Occipital lobe (tissue), 3 donors: ENCODE measurements at places on chromosomes 5 and 9.

DNA sequence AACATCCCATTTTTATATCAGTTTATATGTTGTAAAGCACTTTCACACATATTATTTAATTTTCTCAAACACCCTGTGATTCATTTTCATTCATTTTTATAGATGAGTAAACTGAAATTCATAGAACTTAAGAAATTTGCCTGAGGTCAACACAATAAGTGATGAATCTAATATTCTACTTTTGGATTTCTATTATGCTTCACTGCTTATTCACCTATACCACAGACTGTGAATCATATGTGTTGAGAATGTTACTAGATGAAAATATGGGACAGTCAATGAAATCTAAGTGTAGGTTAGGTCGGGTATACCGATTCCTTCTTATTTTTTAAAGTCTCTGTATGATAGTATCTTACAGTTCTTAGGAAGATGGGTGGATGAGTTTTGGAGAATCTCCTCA, 24.8 kb downstream of the CDC37L1 start:
- DNase-seq, result no peak

DNA sequence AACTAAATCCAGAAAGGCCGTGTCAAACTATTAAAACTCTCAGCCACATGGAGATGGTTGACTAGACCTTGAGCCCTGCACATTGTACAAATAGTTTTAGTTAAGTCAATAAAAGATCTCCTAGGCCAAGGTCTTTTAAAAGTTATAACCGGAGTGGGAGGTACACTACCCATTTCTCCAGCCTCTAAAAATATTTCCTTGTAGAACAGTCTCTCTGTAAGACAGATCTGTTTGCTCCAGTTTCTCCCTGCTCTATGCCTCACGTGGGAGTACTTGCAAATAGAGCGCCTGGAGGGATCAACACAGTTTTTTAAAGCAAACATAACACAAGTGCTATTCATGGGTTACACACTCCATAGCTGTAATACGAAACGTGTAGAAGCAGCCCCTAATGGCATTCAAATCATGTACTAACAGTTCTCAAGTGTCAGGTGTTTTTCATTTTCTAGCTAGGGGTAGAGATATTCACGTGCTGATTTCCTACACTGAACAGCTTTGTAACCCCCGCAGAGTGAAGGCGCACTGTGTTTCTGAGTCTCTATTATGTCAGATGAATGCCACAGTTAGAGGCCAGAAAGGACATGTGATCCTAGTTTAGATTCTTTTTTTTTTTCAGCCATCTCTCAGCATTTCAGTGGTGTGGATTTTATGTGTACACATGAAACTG, 703.4 kb upstream of the GRAMD2B start:
- no peak for DNase-seq

- no peak for DNase-seq
These were observed 365.5 kb upstream of the CDH18 start for GRCh38 chr5:20353499-20353898.

DNA sequence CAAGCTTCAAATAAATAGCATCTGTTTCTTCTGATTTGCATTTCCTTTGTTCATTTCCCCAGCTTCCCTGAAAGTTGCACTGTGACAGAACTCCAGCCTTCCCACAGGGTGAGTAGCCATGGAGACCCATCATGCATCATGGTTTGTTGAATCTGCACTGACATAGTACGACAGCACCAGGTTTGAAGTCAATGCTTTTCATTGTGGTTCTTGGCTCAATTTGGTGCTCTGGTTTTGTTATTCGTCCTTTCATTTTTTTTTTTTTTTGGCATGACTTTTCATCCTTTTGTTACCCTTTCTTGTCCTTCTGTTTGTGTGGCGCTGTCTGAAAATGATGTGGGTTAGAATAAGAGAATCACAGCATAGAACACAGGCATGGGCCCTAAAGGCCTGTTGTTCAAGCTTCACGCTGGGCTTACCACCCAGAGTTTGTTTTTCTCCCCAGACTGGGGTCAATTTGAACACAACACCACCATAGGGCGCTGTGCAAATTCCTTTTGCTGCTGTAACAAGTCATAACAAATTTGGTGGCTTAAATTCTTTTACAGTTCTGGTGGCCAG, 206.2 kb upstream of the CDH10 start:
- DNase-seq, result no peak

DNA sequence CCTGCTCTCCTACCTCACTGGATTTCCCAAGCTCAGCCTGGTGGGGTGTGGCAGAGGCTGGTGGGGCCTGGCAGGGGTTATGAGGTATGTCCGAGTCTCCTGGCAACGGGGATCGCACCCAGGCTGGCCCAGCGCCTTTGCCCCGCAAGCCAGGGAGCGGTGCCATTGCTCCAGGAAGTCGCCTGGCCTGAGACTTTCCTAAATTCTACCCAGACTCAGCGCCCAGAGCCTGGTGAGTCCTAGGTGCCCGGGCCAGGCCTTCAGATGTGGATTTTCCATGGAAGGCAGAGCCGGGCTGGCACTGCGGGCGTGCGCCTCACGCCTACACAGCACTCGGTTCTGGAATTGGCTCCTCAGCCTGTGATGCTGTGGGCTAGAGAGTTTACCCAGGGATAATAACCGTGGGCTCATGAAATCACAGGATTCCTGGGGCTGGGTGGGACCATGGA, 155.4 kb upstream of the COL5A1 start:
- no peak for DNase-seq

DNA sequence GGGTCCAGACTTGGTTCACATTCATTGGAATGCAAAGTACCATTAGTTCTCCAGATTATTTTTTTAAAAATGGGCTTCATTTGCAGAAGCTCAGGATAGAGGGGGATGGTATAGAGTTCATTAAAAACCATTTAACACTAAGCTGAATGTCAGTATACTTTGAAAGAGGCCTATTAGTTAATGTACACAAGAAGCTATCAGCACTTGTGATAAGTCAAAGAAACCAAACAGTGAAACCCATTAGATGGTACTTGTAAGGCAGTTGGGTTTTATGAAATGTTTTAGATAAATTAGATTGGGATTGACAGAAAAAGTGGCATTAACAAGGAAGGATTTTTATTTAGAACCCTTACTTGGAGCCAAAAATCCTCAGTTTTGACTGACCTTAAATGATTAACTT, 229.2 kb upstream of the MPDZ start:
- DNase-seq, result no peak

- DNase-seq, result no peak
These were observed 140.8 kb downstream of the RXRA start for GRCh38 chr9:134466869-134467616.

DNA sequence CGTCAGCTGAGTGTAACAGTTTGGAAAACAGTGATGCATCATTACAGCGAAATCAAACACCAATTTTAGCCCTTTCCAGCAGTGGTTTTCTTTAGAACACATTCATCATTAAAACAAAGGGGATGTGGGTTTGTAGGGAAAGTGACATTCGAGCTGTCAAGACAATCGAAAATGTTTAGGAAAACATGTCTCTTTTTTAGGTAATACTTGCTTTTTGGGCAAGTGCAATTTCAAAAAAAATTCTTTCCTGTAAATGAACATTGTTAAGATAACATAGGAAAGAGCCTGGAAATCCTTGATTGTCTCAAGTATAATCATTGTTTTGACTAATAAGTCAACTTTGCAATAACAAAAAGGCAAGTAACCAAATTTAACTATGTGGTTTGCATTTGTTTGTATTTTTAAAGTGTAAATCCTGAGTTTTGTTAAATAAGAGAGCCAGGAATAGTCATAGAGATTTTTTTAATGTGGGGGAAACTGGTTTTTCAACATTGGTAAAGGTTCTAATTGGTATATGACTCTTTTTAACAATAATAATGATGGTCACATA, 182.5 kb downstream of the TTLL11 start:
- DNase-seq, result no peak

DNA sequence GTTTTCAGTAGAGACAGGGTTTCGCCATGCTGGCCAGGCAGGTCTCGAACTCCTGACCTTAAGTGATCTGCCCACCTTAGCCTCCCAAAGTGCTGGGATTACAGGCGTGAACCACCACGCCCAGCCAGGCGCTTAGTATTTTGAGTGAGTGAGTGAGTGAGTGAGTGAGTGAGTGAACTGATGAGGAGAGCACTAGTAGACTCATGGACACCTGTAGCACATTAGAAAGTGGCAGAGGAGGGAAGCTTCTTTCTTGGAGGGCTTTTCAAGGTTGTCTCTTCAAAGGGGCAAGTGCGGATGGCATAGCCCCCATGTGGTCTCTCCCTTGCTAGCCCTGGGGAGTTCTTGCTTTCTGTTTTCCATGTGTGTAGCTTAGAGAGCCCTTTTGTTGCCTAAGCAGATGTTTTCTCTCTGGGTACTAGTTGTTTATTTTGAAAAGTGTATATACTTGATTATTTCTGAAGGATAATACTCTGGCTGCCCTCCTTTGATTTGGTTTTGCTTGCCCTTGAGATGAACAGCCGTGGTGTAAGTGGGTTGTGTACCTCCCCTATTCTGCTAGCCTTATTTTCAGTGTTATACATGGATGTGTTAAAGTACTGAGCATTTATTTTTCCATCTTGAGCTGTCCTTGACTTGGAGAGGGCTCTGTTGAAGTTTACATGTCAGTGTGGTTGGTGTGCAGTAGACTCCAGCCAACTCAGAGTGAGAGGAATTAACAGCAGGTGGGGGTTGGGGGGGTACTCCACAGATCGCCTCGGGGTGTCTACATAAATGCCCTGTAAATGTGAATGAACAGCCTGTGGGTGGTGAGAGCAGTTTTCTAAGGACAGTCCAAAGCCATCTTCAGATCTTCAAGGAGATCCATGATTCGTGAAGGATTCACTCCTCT, 35.5 kb downstream of the PRRC2B start:
- DNase-seq, result no peak

GRCh38 chr9:24590432-24590831, 44.7 kb upstream of the IZUMO3 start:
- no peak for DNase-seq

- no peak for DNase-seq
These were observed 157.3 kb upstream of the EPB41L4A start for GRCh38 chr5:112576298-112576925.

DNA sequence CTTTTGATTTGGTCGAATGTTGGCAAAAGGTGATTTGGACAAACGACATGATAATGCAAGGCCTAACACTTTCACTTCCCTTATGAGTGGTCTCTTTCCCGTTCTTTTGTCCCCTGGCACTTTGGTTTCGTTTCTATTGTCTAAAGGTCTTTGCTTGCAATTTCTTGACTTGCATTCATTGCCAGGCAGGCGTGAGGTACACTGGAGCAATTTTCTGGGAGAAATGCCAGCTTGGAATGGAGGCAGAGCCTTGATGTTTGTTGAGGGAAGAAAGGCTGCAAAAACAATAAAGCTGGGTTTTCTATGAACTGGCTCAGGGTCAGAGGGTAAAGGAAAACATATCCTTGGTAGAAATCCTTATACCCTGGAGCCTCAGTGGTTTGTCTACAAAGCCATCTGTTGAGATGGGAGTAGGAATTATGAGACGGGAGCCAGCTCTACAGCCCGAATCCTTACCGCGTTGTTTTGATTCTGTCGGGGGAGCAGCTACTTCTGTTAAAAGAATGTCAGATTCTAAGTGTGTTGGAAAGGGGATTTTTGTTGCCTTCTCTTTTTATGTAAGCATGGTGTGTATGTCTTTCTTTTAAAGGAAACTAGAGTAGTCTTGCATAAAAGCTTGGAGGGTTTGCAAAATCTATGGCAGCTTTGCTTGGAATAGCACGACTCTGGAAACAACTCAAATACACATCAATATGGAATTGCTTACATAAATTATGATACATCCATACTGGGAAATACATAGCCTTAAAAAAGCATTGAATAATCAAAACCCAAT, 158.9 kb downstream of the RMI1 start:
- peak; percentile 13 for DNase-seq

DNA sequence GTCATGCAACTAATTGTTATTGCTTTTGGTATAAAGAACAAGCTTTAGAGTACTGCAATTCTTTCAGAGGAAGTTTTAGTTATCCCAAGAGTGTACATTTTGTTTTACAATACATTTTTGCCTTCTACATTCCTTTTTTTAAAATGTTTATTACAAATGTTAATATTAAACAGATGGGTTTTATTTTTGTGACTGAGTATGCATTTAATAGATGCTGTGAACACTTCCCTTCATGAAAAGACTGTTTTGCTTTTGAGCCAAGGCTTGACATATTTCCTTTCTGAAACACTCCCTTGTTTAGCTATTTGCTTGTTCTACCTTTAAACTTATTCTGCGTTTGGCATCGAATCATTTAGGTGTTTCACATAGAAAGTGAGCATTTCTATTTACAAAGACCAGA, 14.8 kb upstream of the ZNF474 start:
- no peak for DNase-seq

- DNase-seq, result no peak
These were observed 251.3 kb upstream of the GRAMD2B start for GRCh38 chr5:126171916-126172315.
